ENCODE measurements at places on chromosomes 2 and 18.
A peak's percentile ranks its signal among the peaks of the same experiment; 100 is the strongest.

DNA sequence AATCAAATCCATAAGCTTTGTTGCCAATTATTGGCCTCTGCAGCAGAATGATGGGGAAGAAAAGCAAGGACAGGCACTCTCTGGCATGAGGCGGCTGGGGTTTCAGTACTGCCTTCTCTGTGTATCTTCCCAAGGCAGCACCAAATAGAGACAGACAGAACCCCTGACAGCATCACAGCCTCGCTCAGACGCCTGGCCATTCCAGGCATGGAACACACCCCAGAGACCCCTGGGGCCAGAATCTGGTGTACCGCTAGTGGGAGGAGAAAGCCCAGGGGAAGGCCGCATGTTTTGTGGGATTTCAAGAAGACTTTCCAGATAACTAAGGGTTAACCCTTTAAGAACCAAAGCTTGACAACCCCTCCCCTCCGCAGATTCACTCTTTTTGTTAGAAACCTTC is 282.1 kb downstream of the EN1 start:
- DNase-seq: no peak

DNA sequence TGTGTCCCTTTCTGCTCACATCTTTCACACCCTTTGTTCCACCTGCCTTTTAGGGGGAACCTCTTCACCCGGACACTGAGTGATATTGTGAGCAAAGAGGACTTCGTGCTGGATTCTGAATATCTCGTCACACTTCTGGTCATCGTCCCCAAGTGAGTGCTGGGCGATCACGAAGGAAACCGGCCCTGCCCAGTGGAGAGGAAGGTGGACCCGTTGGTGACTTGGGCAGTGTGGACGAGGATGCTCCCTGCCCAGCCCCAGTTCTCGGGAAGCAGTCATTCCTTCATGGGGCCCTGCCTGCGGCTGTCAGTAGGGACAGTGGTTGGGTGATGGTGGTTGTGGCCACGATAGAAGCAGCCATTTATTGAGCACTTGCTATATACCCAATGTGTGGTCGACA is 40.8 kb downstream of the PDIA6 start:
- DNase-seq: no peak

DNA sequence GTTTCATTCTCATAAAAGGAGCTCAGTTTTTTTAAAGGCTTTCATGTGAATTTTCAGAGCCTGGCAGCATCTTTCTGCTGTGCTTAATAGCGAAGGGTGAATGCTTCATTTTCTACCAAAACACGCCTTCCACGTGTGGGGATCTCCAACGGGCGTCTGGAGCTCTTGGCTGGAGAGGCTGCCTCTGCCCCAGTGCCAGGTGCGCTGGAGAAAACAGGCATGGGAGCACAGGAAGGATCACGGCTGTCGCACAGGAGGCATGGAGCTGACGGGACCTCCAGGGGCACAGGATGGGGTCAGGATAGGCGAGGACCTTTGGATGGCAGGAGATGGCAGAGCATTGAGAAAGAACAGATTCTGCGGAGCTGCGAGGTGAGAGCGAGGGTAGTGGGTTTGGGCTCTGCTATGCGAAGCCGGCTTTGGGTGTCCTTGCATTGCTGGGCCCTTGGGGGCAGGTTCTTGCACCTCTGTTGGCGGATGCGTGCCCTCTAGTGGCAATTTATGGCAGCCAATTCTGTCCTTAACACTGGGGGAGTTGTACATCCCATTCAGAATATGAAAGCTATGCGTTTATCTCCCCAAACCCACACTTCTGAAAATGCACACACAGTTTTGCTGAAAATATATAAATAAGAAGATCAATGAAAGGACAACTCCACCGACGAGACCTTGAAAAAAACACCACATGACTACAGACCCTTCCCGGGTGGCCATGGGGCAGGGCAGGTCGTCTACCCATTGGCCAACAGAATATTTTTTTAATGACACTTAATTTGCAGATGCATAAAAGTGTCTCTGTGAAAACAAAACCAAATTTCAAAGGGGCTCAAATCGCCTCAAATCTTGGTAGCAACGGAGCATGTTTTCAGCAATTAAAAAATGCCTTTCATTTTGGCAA is 90.4 kb upstream of the SLC35G4 start:
- DNase-seq: no peak

DNA sequence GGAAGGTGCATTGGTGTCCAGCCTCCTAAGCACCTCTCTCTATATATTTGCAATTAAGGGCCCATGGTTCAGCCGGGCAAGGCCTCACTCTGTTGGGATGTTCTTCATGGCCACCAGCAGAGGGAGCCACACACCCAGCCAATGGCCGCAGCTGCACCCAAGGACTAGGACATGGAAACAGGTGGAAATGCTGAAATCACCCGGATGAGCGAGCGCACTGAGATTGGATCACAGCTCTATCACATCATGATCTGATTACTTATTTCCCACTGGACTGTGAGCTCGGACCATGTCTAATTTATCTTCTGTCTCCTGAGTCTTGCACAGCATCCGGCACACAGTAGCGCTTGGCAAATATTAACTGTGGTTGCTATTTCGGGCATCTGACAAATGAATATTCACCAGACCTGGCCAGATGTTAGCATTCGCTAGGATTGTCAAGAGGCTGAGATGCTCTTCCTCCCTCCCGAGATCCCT is 31.2 kb downstream of the KIF3C start:
- peak; percentile 49 for DNase-seq

- no peak for DNase-seq
These were observed 3.0 kb upstream of the MBD1 start for GRCh38 chr18:50284255-50284885.

DNA sequence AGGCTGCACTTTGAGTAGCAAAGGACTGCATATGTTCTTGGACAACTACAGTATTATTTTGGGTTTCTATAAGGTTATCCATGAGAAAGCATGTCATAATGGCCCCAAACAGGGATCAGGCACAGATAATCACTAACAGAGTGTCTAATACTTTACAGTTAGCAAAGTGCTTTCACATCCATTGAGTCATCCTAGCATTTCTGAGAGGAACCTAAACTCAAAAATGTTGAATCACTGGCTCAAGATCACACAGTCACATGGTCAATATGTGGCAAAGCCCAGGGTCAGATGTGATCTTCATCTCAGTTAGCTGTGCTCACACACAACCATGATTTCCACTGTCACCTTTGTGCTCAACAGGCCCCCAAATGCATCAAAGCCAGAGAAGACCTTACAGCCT is 156.1 kb upstream of the VRK2 start:
- DNase-seq: peak; percentile 34

GRCh38 chr2:60490848-60491247 is 62.6 kb downstream of the BCL11A start:
- no peak for DNase-seq

DNA sequence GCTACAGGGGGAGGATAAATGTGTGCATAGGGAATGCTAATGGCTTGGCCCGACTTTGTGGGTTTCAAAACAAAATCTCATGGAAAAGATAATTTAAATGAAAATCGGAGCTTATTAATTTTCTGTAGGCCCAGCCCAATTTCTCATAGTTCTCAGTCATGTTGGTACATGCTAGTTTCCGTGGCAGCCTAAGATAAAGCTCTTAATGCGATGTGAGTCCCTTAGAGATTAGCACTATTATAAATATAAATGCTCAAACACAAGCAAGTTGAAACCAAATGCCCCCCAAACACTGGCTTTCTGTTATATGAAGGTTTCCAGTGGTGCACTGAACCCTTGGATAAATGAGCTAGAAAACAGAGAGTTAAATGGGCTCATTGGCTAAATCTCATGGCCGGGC is 168.0 kb downstream of the BCL2 start:
- no peak for DNase-seq

DNA sequence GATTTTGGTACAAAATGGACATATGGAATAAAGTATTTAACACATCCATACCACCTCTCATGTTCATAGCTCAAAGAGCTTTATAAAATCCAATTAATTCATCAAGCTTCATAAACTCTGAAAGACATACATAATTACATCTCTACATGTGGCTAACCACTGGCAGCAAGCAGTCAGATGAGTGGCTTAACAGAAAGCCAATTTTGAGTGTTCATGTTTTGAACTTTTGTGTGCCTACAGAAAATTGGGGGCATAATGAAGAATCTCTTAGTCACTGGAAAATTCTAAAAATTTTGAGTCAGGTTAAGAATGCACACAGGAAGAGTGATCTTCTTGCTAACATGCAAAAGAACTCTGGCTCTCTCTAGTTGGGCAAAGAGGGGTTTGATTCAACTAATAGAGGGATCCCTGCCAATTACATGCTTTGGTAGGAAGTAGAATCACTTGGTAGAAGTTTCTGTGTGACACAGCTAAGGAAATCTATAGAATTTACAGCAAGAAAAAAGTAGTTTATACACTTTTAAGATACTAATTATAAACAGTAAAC is 287.4 kb downstream of the NOL4 start:
- no peak for DNase-seq

DNA sequence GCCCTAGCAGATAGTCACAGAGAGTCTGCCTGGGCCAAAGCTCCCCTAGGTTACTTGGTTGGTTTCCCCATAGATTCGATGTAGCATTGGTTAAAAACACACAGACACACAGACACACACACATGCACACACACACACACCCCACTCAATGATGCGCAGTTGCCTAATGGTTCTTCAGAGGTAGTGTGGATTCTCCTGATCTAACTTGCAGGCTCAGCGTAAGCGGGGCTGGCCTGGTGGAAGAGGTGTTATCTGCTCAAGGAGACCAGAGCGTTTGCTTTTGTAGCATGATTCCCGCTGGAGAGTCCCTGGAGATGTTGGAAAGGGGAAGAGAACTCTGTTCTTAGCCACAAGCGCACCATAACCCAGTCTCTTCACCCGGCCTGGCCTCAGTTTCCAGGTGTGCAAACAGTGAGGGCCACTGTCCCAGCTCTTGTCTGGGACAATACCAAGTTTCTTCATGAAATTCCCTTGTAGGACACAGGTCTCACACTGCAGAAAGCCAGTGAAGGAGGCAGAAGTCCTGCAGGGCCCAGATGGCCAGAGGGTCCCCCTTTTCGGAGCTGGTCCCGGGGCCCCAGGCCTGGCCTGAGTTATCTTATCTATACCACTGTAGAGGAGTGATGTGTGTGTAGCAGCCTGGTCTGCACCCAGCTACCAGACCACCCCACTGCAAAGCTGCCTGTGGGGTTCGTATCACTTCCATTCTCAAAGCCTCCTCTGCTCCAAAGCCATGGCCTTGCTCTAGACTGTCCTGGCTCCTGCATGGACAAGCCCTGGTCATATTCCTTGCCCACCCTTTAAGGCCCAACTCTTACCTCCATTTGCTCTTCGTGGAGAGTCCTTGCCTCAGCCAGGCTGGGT is 3.7 kb downstream of the ACKR3 start:
- DNase-seq: no peak

DNA sequence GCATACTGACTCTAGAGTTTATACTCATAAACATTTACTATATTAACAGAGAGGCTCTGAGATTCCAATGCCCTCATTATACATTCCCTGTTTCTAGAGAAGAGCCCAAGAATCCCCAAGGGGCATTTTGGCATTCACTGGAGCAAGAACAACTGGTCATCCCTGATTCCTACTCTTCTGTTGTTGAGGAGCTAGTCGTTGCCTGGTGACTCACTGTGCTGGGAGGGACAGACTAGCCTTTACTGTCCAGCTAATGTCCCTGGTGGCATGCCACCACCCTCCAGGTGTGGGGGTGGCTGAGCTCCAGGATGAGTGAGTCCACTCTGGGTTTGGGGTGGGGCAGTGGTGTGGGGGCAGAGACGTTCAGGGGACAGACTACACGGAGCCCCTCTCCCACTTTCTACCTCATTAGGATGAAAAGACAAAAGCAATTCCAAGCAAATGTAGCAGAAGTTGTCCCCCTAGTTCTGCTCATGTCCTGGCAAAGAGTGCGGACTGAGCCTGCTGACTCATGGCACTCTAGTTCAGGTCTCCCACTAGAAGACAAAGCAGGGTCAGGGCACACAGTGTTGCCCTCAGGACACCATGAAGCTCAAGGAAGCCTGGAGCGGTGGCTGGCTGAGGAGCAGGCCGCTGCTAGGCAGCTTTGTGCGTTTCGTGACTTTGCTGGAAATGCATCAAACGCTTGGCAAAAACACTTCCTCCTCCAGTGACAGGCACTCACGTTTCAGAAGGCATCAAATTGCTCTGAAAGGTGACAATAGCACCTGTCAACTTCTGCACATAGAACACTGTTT is 49.4 kb downstream of the RHOB start:
- no peak for DNase-seq

GRCh38 chr2:9238591-9239326 is 32.1 kb downstream of the ASAP2 start:
- peak; percentile 47 for DNase-seq

GRCh38 chr2:138336146-138336545 is 165.4 kb upstream of the SPOPL start:
- DNase-seq: no peak

DNA sequence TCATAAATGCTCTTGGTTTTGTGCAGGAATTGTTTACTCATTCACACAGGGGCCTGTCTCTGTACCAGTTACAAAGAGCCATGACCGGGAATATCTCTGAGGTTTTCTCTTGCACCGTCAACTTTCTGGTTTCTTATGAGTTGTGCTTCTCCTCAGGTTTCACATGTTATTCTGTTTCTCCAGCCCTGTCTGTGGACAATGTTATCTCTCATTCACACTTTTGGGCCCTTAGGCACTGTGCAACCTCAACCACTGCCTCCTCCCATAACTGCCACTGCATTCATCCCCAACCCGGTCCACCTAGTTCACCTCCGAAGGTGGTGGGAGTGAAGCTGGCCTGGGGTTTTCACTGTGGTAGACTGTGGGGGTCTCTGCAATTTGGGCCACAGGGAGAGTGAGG is 22.5 kb upstream of the NEDD4L start:
- no peak for DNase-seq

DNA sequence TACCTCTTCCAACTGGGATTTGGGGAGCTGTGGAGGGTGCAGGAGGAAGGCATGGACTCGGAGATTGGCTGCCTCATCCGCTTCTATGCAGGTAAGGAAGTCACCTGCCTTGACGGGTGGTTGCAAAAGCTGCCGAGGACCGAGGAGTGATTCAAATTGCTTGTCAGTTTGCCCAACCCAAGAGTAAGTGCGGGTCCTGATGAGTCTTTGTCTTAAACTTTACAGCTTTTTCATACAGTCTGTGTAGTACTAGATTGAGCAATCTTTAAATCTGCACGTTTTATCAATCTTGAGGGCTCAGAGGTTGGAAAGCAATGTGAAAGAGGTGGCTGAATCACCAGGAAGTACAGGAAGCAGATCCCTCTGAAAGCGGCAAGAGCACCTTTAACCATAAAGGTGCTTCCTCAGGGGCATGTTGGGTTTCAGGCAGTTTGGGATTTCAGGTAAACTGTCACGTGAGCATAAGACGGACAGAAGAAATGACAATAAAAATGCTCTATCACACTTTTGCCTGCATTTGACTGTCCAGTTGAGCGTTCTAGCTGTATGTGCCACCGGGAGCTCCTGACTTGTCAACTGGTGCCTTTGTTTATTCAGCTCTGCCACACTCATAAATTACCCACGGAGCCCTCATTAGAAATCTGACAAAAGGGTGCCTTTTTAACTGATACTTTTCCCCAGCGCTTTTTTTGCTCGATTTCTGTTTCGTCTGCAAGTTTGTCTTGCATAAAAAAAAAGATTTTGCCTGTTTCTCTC is 2.0 kb downstream of the PHLPP1 start:
- peak; percentile 44 for DNase-seq

GRCh38 chr2:38835015-38835601 is 40.6 kb downstream of the DHX57 start:
- DNase-seq: no peak

GRCh38 chr2:173590276-173590861 is 235.7 kb downstream of the CDCA7 start:
- peak; percentile 82 for DNase-seq
